B cell (primary cell): ENCODE measurements at places on chromosomes 2 and 18. TPM values are rescaled to one million over a fixed set of nuclear protein-coding genes. Genes with fewer than 3 reads are reported as not detected.

DNA sequence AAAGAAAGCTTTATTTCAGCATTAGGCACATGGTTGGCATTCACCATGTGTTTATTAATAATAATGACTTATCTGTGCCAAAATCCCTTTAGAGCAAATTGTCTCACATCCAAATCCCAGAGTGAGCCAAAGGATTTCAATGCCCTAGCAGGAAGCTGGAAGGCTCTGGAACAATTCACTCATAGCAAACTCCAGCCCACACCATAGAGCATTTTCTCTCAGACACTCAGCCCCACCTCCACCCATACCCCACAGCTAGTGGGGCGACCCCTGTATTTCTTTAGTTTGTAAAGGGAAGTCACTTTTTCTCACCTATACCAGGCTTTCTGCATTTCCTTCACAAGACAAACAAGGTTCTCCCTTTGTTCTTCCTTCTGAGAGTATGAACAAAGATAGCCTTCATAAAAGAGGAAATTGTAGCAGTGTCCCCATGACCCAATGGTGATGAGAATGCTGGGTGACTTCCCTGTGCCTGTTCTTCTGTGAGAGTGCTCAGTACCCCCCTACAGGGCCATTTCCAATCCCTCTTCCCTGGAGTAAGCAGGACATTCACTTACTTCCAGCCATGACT lies 100.1 kb upstream of the APCDD1 start:
- no peaks in the 10 kb centered on the region for H3K27me3 ChIP-seq
- DNase-seq, result no peak
- no peaks in the 10 kb centered on the region for H3K36me3 ChIP-seq
- H3K27ac ChIP-seq, result no peak overlapping the region
- H3K4me1 ChIP-seq, result no peaks in the 10 kb centered on the region

DNA sequence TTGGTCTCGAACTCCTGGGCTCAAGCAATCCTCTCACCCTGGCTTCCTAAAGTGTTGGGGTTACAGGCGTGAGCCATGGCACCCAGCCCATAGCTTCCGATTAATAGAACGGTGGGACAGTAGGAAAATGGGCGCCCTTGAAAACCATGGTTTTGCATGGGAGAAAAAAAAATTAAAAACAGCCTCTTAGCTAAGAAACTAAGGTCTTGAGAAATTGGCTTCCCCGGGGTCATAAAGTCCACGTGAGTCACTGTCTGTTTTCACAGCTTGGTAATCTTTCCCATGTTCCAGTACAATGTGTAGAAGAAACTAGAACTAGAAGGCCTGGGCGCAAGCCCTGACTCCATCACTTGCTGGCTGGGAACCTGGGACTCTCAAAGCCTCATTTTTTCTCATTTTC lies 20.7 kb downstream of the B3GNT2 start:
- H3K27ac ChIP-seq, result no peak overlapping the region
- H3K27me3 ChIP-seq, result no peaks in the 10 kb centered on the region
- no peak for DNase-seq

DNA sequence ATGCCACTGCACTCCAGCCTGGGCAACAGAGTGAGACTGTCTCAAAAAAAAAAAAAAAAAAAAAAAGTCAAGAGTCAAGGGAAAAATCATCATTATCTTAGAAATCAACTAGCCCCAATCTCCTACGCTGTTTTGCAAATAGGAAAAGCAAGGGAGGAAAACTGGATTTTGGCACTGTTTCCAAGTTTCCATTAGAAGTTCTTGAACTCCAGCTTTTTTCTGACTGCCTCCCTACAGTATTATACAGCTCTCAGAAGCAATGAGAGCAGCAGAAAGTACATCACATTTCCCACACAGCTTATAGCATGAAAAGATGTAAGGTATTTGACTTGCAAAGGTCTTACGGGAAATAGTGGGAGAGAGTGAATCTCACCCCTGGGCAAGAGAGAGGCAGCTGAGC lies 127.8 kb downstream of the OSR1 start:
- no peak overlapping the region for H3K27ac ChIP-seq
- no peak overlapping the region for H3K4me3 ChIP-seq
- no peaks in the 10 kb centered on the region for H3K36me3 ChIP-seq
- no peak for DNase-seq
- H3K4me1 ChIP-seq, result no peaks in the 10 kb centered on the region

GRCh38 chr18:54205959-54206358 lies 18.5 kb downstream of the MBD2 start:
- H3K27ac ChIP-seq, result no peak overlapping the region
- peaks cover 24% of the 10 kb centered on the region for H3K36me3 ChIP-seq
- no peak overlapping the region for H3K4me3 ChIP-seq
- no peaks in the 10 kb centered on the region for H3K27me3 ChIP-seq
- peaks cover 25% of the 10 kb centered on the region for H3K4me1 ChIP-seq

DNA sequence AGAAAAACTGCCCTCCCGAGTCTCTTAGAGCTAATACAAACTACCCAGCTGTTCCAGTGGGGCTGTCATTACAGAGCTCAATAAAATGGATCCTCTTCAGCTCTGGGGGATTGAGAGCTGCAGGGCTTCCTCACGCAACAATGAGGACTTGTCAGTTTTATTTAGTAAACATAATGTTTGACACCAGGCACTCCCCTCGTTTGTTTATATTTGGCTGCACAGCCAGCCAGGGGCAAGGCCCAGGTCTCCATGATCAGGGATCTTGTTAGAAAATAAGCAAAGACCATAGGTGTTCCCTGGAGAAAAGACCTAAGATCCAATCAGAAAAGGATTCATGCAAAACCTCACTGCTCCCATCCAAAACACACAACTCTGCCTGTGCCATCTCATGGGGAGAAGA lies 158.2 kb downstream of the C1D start:
- no peak overlapping the region for H3K27ac ChIP-seq
- DNase-seq, result no peak
- H3K36me3 ChIP-seq, result no peaks in the 10 kb centered on the region
- H3K4me3 ChIP-seq, result no peak overlapping the region

GRCh38 chr2:42327125-42327524 lies 33.9 kb downstream of the COX7A2L start:
- no peaks in the 10 kb centered on the region for H3K27me3 ChIP-seq
- no peaks in the 10 kb centered on the region for H3K4me1 ChIP-seq
- H3K27ac ChIP-seq, result peak overlapping the region; percentile 3
- H3K36me3 ChIP-seq, result peaks cover 38% of the 10 kb centered on the region

DNA sequence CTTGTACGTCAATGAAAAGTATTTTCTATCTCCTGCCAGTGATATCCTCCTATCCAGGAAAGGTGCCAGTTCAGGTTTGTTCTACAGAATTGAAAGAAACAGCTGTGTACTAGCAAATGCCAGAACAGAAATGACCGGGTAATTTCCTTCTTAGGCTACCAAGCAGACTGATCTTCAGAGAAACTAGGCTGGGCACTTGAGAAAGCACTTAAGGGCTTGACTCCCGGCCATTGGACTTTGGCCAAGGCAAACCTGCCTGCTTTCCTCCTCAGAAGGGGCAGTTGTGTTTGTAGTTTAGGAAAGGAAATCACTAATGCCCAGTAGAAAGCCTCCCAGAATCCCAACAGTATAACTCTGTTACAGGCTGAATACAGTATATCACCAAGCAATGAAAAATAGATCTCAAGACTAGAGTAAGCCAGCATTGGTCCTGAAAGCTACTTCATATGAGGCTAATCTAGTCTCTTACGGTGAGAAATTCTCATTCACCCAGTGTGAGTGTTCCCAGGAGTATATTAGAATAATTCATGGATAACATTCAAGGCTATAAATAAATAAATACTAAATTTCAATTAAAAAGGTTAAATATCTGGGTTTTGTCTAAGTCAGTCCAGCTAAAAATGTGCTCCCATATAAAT lies 43.0 kb upstream of the COL5A2 start:
- no peak overlapping the region for H3K27ac ChIP-seq
- no peak for DNase-seq
- H3K36me3 ChIP-seq, result no peaks in the 10 kb centered on the region
- no peaks in the 10 kb centered on the region for H3K27me3 ChIP-seq
- H3K4me1 ChIP-seq, result no peaks in the 10 kb centered on the region
- H3K4me3 ChIP-seq, result no peak overlapping the region

- no peaks in the 10 kb centered on the region for H3K27me3 ChIP-seq
- no peak for DNase-seq
- H3K36me3 ChIP-seq, result no peaks in the 10 kb centered on the region
Observed at GRCh38 chr18:61833978-61834377, 58.8 kb downstream of the RNF152 start.

DNA sequence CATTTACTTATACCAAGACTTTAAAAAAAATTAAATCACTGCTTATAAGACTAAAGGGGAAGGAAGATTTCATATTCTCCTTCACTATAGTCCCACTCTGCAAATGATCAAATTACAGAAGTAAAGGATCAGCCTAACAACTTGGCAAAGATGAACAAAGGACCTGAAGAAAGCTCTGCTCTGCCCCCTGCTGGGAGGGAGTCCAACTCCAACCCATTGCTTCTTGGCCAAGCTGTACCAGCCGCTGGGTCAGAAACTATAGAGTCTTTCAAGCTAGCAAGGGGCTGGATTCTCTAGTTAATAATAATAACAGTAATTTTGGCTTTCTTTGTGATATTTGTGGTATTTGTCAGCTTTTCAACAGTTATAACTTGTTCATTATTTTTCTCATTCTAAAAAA lies 927.0 kb upstream of the CRIM1 start:
- H3K36me3 ChIP-seq, result no peaks in the 10 kb centered on the region
- no peaks in the 10 kb centered on the region for H3K27me3 ChIP-seq
- no peaks in the 10 kb centered on the region for H3K4me1 ChIP-seq
- H3K27ac ChIP-seq, result no peak overlapping the region

- H3K27ac ChIP-seq, result no peak overlapping the region
- no peaks in the 10 kb centered on the region for H3K4me1 ChIP-seq
- H3K4me3 ChIP-seq, result no peak overlapping the region
- H3K36me3 ChIP-seq, result no peaks in the 10 kb centered on the region
- H3K27me3 ChIP-seq, result no peaks in the 10 kb centered on the region
Observed at GRCh38 chr2:42918671-42919318, 126.4 kb upstream of the HAAO start.

DNA sequence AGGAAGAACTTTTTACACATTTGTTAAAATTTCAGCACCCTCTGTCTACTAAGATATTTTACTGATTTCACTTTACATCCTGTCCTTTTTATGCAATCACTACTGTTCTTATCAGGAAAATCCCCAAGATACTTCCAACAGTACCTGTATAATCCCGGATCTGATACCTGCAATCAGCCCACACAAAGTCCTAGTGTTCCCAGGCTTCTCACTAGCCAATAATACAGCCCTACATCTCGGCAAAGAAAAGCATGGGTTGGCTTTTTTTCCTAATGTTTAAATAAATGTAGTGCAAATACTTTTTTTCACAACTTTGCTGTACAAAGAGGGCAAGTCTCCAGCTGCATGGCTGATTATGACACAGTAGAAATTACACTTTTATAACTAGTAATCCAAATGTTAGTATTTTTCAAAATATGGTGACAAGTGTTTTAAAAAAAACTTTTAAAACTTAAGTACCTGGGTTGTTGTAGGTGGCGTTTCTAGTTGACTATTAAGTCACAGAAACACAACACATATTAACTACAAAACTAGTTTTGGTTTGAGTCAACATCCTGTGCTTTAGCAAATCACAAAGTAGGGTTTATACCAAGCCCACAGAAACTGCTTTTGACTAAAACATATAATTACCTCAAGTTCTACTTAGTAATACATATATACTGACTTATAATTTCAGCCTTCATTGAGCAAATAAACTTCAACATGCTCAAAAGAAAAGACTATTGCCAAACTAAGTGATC lies 19.5 kb downstream of the CNOT11 start:
- DNase-seq, result no peak
- no peaks in the 10 kb centered on the region for H3K4me1 ChIP-seq
- peaks cover 64% of the 10 kb centered on the region for H3K36me3 ChIP-seq
- no peak overlapping the region for H3K4me3 ChIP-seq

DNA sequence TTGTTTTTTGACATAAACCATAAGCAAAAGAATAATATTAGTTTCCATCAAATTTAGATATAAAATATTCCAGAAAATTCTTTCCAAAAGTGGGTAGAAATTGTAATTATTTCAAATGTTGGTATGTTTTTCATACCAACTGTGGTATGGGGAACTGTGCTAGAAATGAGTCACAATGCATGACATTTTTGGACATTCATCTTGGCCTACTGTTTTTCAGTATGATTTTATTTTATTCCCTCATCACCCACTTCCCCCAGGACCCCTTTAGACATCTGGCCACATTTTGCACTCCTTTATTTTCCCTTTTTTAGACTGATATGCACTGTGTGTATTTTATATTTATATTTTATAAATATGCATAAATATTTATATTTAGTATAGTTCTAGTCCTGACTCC lies 97.1 kb downstream of the DPP4 start:
- H3K4me3 ChIP-seq, result no peak overlapping the region
- H3K4me1 ChIP-seq, result no peaks in the 10 kb centered on the region
- no peak overlapping the region for H3K27ac ChIP-seq
- no peaks in the 10 kb centered on the region for H3K36me3 ChIP-seq

Gene FSIP2
- total RNA-seq, result 0.41 and 0.54 TPM in 2 replicates

Gene SH2D6
- total RNA-seq, result 1.1 and 1.6 TPM in 2 replicates

Gene CABYR
- total RNA-seq, result 1.7 and 2.0 TPM in 2 replicates

Gene TEKT4
- not detected in 2 replicates for total RNA-seq

Gene SH3RF3
- 0.07 and 0.12 TPM in 2 replicates for total RNA-seq

Gene DYNAP
- not detected in 2 replicates for total RNA-seq

Gene CDH19
- not detected in 2 replicates for total RNA-seq

Gene RETREG2
- 86.3 and 102 TPM in 2 replicates for total RNA-seq

Gene POTEJ
- total RNA-seq, result not detected in 2 replicates

Gene SAG
- 0.17 and 1.1 TPM in 2 replicates for total RNA-seq

Gene CFC1
- total RNA-seq, result not detected in 2 replicates

Gene ATP6V1C2
- 4.4 and 8.1 TPM in 2 replicates for total RNA-seq

Gene DSC1
- not detected in 2 replicates for total RNA-seq

Gene PROKR1
- total RNA-seq, result not detected in 2 replicates

Gene ALS2
- 15.8 and 16.7 TPM in 2 replicates for total RNA-seq
